Hematopoietic multipotent progenitor cell (in vitro differentiated cells): ENCODE measurements at places on chromosomes 2 and 18.

GRCh38 chr2:30678410-30679137, 128.7 kb downstream of the CAPN13 start:
- DNase-seq: no peak

DNA sequence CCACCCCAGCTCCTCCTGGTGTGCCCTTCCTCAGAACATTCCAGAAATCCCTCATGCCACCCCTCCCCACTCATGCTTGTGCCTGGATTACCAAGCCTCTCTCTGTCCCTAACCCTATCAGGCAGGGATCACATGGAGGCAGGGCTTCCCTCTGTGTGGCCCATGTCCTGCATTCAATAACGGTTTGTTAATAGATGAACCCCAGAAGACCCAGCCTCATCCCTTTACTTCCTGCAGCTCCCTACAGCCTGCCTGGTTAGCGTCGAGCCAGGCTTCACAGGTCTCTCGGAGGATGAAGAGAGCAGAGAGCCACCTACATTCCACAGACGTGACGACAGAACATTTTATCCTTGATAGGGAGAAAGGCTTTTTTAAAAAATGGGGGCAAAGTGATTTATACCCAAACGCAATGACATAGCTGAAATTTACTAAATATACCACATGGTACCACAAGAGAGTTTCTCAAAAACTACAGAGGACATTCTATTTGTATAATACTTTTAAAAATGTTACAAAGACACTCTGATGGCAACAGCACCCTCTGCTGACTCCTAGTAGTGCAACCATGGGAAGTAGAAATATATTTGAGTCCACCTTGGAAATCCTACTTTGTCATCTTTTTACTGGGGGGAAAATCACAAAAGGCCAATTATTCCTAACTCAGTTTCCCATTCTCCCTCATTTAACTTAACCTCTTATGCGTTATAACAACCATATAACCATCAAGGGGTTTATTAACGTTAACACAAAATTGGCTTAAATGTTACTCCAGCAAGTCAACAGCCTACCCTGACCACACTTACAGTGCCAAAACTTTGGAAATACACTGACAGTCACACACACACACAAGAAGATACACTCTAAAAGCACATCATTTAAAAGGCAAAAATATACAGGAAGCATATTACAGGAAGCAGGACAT, 30.7 kb downstream of the FBXO15 start:
- DNase-seq: peak; percentile 19

GRCh38 chr2:191638079-191638801, 39.7 kb upstream of the NABP1 start:
- no peak for DNase-seq

DNA sequence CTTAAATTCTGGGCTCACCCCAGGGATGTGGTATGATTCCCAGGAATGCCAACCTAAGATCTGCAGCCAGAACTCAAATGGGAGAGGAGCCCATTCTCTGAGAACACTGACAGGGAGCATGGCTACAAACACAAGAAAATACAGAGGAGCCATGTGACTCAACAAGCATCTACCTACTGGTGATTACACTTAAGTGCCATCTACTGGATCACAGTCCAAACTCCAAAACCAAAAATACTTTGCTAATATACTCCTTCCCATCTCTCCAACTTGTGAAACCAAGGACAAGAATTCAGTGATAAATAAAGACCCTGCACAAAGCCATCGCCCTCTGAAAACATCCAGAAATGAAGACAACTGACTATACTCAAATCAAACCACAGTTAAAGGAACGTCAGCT, 116.9 kb downstream of the NR4A2 start:
- DNase-seq: no peak

GRCh38 chr2:179262077-179262660, 2.5 kb downstream of the SESTD1 start:
- no peak for DNase-seq

DNA sequence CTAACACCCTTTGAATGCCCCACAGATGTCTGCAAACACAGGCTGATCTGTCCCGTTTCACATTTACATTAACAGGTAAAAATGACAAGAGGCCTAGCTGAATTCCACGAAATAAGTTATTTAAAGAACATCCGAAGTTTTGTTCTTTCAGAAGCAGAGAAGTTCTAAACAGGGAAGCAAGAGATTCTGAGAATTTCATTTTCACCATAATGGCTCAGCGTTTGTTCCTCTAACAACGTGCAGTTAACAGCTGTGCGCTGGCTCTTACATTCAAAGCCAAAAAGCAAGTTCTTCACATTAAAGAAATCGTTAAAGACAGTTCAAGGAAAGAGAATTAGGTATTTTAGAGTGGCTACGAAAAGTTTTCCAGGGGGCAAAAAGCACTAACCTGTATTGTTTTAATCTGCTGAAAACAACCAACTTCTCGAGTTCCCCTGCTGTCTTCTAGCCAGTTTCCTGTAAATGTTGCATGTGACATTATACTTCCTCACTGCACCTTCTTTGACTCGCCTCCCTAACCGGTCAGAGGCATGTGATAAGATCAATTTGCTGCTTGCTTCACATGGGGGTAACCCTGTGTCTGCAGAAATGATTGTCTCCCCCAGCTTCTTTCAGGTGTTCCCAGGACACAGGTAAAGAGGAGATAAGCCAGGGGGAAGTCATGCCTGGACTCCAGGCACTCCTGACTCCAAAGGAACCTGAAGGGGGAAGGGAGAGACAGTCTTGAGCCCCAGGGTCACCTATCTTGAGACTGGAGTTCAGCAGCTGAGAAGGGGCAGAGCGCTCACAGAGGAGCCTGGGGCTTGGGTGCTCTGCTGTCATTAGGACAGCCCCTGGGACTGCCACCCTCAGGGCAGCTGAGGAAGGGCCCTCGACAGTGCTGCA, 36.8 kb upstream of the WIPF1 start:
- DNase-seq: peak; percentile 57

DNA sequence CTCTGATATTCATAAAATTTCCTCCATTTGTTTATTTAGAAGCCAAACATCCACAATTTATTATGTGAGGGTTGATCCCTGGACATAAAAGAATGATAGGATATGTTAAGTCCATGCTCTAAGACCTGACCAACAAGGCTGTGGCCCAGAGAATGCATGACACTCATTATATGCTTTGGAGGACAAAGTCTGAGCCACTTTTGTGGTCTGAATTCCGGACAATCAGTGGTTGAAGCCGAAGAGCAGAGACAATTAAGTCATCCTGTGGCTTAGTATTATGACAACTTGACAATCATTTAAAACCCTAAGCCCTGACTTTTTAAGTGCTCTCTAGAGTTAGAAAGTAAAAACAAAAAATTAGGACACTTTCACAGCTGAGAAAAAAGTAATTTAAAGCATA, 483.3 kb downstream of the PLCL1 start:
- no peak for DNase-seq

DNA sequence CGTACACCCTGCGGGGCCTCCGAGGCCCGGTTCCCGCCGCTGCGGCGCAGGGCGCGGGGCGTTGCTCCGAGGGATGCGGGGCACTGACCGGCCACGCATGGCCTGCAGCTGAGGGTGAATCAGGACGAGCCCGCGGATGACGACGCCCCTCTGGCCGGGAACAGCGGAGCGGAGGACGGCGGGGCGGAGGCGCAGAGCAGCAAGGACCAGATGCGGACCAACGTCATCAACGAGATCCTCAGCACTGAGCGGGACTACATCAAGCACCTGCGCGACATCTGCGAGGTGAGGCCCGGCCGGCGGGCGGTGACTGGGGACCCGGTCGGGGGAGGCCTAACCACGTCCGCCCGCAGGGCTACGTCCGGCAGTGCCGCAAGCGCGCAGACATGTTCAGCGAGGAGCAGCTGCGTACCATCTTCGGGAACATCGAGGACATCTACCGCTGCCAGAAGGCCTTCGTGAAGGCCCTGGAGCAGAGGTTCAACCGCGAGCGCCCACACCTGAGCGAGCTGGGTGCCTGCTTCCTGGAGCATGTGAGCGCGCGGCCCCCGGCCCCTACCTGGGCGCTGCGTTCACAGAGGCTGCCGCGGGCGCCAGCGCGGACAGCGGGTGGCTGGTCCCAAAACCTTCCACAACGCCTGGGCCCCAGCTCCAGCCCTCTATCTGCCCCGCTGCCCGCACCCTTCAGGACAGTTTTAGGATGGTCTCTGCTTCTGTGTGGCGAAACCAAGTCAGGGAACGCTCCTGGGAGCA, 53.2 kb downstream of the FAM168B start:
- DNase-seq: no peak

- DNase-seq: no peak
Measured at GRCh38 chr2:39570614-39571013, 95.1 kb upstream of the TMEM178A start.

GRCh38 chr2:68434981-68435380, 32.1 kb downstream of the FBXO48 start:
- DNase-seq: no peak

GRCh38 chr2:15028406-15028805, 395.9 kb downstream of the LRATD1 start:
- no peak for DNase-seq

DNA sequence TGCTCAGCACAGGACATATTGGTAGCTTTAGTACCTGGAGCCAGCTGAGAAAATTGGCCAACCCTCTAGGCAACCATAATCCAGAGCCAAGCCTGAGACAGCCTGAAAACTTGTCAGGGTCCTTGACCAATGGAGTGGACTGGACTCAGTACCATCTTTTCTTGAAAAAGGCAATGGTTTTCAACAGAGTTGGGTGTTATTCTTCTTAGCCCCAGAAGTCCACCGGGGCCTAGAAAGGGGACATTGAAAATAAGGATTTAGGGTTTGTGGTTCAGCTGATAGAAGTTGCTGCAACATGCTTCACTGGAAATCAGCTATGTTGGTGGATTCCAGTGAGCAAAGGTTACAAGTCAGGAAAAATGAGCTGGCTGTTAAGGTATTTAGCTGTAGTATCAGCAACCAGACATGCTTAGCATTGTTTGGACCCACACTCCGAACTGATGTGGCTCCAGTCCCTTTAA, 22.1 kb upstream of the CNOT11 start:
- no peak for DNase-seq

DNA sequence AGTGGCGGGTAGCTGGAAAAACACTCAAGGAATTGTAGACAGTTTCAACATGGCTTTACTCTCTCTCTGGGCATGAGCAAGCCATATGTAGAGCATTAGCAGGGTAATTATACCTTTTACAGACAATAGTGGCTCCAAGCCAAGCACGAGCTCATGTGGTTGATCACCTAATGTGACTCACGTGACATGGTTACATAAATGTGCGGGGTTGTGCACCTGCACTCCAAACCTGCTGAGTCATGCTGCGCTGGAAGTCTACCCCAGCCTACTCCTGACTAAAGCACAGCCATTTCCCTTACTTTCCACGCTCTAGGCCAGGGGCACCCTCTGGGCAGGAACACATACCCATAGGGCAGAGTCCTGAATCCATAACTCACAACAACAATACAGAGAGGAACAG, 232.8 kb downstream of the MBD5 start:
- peak; percentile 28 for DNase-seq

- DNase-seq: no peak
Measured at GRCh38 chr2:200665626-200666453, 80.0 kb downstream of the AOX1 start.
